Anterior cingulate cortex (tissue), 58 donors: ENCODE measurements at places on chromosomes 2 and 18.

DNA sequence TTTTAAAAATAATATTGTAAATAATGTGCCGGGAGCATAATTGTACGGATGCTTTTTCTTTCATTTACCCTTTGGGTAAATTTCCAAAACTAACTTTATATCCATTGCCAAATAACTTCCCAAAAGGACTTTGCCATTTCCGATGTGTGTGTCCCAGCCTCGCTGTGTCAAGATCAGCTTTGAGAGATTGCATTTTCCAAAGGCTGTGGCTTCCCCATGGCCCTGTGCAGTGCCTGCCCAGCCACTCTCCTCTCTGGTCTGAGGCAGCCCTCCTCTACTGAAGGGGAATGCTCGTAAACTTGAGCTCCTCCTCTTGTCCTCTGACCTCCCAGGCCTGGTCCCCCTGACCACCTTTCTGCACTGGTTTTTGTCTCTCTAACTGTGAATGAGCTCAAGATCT, 78.5 kb downstream of the MRPS9 start:
- no peak for DNase-seq

GRCh38 chr18:45859334-45859733, 33.9 kb downstream of the SIGLEC15 start:
- DNase-seq = no peak

DNA sequence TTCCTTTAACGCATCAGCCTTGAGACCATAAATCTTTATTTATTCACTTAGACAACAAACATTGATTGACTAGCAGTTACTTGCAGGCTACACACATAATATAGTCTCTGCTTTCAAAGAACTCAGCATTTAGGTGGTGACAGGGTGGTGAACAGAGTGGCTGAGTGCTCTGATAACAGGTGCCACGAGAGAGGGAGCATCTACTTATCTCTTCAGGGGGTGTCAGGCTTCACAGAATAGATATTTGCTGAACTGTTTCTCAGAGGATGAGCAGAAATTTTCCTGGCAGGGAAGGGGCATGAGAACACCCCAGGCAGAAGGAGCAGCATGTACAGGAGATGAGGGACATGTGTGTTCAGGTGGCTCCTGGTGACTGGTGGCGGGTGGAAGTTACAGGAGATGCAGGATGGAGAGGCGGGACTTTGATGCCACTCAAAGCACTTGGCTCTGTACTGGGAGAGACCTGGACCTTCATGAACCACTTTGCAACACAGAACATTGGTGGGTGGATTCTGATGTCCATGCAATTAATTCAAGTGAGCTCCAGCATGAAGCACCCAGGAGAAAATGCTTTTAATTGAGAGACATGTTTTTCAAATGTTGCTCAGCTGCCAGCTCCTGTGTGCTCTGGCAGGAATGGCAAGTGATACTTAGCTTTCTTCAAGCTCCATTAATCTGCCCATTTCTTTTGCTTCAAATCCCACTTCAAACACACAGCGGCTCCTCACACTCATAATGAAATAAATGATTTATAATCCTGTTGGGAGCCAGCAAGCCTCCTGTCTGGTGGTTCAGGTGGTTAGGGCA, 248.9 kb downstream of the MYCN start:
- DNase-seq = no peak

GRCh38 chr18:58349650-58350049, 279.2 kb downstream of the ALPK2 start:
- no peak for DNase-seq

GRCh38 chr18:40907842-40908241, 1047.2 kb upstream of the PIK3C3 start:
- DNase-seq = no peak

DNA sequence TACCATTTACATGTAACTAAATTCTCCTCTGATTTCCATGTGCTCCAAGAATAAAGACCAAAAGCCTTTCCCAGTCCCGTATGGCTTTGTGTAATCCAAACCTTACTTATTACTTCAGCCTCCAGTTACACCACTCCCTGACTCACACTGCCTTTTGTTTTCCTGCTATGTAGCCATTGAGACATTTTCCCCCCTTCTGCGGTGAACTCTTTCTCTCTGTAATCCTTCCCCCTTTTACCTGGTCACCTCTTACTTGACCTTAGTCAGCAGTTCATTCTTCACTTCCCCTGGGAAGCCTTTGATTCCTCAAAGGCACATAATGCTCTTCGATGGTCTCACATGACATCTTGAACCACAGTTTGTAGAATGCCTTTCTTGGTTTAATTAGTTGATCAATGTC, 256.0 kb upstream of the FANCL start:
- no peak for DNase-seq

GRCh38 chr2:1010415-1010930, 59.8 kb downstream of the SNTG2 start:
- DNase-seq = no peak

- no peak for DNase-seq
Observed at GRCh38 chr2:43218702-43219382, 7.6 kb downstream of the ZFP36L2 start.

DNA sequence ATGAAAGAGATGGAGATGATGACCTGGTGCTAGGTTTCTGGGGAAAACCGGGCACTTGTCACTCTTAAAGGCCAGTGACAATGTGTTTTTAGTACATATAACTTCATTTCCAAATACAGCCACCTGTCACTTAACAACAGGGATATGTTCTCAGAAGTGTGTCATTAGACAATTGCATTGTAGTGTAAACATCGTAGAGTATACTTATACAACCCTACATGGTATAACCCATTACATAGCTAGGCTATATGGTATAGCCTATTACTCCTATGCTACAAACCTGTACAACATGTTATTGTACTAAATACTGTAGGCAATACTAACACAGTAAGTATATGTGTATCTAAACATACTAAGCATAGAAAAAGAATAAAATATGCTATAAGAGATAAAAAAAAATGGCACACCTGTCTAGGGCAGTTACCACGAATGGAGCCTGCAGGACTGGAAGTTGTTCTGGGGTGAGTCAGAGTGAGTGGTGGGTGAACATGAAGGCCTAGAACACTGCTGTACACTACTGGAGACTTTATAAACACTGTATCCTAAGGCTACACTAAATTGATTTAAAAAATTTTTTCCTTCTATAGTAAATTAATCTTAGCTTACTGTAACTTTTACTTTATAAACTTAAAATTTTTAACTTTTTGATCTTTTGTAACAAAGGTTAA, 123.2 kb downstream of the THADA start:
- DNase-seq = no peak

GRCh38 chr2:200471324-200471848, 38.5 kb downstream of the KCTD18 start:
- no peak for DNase-seq

DNA sequence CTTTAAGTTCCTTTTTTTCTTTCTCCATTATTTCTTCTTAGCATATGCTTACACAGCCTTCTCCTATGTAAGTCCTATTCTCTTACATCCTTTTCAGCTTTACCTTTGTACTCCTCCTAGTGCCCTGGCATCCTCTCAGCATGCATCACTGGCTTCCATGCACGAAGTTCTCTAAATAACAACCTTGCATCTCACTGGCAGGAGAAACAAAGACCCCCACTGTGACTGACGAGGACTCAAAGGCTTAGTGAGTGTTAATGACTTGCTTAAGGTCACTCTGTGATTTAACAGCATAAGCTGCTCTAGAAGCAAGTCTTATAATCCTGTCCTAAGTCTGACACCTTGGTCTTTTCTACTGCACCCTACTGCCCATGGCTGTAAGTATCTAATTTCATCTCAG, 1236.0 kb upstream of the CELF4 start:
- DNase-seq = no peak

- no peak for DNase-seq
Observed at GRCh38 chr2:42984617-42985016, 192.2 kb upstream of the HAAO start.

- DNase-seq = no peak
Observed at GRCh38 chr18:76259096-76259495, 235.9 kb downstream of the ZNF516 start.

GRCh38 chr18:29494371-29494770, 1317.4 kb upstream of the CDH2 start:
- no peak for DNase-seq

DNA sequence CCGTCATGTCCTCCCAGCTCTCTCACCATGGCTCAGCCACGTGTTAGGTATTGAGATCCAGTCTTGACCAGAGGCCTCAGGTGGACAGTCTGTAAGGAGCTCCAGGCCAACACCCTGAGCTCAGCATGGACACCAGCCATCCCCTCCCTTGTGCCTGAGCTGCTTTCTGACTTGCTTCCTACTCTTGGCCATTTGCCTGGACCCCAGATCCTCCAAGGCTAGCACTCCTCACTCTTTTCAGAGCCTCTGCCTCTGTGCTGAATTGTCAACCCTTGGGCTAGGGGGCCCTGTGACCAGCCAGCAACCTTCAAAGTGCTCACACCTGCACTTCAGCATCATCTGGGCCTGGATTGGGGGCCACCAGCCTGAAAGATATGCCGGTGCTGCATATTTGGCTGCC, 46.6 kb downstream of the PAX8 start:
- no peak for DNase-seq

GRCh38 chr2:198293281-198293680, 488.9 kb downstream of the PLCL1 start:
- no peak for DNase-seq

- no peak for DNase-seq
Observed at GRCh38 chr2:79717364-79718007, 204.6 kb downstream of the CTNNA2 start.

DNA sequence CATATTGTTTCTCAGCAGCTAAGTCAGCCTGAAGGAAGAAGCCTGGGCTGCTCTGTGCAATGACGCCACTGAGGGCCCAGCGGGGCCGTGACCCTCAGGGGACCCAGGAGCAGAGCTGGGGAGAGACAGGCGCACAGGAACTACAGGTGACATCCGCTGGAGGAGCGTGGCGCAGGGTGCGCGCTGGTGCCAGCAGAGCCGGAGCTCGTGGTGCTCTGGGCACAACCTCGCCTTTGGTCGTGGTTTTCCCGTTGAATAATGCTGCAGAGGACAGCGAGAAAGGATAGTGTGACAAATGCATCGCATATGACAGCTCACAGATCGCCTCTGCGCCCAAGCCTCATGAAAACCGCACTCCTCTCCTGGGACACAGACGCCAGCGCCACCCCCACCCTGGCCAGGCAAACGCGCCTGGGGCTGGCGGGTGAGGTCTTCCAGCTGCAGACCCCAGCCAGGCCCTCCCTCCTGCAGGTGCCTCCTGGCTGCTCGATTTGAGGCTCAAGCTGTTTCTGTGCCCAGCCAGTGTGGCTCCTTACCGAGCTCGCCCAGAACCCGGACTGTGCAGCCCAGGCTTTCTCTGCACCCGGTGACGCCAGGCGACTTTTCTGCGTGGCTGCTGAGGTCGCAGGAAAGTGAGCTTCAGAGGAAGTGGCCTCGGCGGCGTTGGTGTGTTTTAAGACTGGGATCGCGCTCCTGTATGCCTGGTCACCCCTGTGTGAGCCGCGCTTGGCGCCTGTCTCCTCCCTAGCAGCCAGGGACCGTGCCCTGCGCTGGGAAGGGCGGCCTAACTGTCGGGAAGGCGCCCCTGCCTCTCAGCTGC, 583.1 kb upstream of the HS6ST1 start:
- no peak for DNase-seq

DNA sequence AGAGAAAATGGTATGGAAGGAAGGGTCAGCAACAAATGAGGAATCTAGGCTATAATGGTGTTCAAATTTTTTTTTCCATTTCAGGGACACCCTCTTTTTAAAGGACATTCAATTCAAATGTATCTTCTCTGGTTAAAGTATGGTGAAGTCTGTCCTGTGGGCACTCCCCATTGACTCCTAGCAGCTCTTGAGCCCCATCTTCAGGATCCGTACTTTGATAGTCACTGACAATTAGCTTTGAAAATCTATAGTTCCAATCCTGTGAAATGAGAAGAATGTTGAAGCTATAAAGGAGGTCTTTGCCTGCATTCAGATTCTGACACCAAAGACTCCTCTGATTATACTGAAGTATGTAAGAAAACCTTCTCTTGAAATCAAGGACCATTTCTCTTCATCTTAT, 43.3 kb downstream of the KCNH7 start:
- DNase-seq = no peak

- DNase-seq = no peak
Observed at GRCh38 chr2:47686018-47686417, 96.9 kb upstream of the MSH6 start.

DNA sequence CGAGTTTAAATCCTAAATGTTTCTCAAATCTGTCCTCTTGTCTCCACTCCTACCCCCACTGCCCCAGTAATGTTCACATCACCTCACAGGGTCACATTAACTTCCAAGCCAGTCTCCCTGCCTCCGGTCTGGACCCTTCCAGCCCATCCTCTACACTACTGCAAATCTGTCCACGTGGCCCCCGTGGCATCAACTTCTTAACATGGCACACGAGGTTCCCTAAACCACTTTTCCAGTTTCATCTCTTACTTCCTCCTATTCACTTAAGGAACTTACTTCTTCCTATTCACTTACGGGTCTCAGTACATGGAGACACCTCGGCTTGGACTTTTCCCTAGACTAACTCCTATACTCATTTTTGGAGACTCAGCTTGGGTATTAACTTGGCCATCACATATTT, 27.0 kb downstream of the MRPL33 start:
- no peak for DNase-seq

DNA sequence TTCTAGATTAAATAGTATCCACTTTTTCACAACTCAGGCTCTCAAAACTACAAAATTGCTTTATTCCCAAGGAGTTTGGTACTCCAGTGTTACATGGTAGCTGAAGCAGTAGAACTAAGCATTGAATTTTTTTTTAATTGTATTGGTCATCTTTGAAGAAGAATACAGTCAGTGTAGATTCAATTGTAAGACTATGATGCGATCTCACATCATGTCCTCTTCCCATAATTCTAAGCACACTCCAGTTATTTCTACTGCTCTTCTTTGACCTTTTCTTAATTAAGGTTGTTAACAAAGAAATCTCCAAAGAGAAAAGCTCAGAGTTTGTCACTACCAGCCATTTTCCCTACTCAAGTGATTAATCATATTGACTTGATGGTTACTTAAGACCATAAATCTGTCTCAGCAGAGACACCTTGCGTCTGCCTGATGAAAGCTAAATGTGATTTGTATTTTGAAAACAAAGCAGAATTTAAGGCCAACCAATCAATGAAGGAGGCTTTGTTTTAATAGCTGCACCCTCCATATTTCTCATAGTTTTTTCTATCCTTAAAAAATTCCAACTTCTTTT, 130.2 kb downstream of the DTNA start:
- DNase-seq = no peak

DNA sequence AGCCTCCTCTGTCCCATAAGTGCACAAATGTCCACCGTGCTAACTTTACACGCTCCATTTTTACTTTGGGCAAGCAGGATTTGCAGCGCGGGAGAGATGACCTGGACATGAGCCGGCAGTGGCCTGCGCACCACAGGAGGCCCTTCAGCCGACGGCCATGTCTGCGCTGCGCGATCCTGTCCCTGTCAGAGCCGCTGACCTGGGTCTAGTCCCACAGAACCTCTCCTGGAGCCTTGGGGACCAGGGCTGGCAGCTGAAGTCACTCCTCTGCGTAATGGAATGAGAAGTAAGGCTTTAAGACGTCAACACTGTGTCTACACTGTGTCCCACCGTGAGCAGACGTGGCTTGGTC, 29.6 kb downstream of the ADI1 start:
- no peak for DNase-seq

DNA sequence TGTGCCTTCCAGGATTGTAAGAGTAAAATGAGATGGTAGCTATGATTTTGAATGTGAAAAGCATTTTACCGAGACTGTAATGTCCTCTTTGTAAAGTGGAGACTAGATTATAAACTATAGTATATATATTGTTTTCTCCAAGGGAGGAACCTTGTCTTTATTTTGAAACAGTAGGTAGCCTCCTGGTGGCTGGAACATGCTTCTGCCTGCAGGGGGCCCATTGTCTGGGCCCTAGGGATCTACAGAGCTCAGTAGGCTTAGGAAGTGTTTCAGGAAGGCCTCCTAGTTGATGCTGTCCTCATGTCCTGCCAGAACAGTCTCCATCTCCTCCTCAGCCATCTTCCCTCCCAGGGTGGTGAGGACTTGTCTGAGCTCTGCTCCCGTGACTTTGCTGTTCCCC, 3.0 kb downstream of the PIKFYVE start:
- no peak for DNase-seq
